Hindlimb muscle (tissue), 1 donor: ENCODE measurements at places on chromosomes 11 and 22.
A peak's percentile ranks its signal among the peaks of the same experiment; 100 is the strongest.

- DNase-seq, result no peak
These were observed 619.0 kb downstream of the SOX6 start for GRCh38 chr11:15737320-15737719.

GRCh38 chr11:71178076-71178475, 74.3 kb downstream of the SHANK2 start:
- no peak for DNase-seq

GRCh38 chr22:41360126-41360525, 21.6 kb upstream of the TEF start:
- DNase-seq, result no peak

DNA sequence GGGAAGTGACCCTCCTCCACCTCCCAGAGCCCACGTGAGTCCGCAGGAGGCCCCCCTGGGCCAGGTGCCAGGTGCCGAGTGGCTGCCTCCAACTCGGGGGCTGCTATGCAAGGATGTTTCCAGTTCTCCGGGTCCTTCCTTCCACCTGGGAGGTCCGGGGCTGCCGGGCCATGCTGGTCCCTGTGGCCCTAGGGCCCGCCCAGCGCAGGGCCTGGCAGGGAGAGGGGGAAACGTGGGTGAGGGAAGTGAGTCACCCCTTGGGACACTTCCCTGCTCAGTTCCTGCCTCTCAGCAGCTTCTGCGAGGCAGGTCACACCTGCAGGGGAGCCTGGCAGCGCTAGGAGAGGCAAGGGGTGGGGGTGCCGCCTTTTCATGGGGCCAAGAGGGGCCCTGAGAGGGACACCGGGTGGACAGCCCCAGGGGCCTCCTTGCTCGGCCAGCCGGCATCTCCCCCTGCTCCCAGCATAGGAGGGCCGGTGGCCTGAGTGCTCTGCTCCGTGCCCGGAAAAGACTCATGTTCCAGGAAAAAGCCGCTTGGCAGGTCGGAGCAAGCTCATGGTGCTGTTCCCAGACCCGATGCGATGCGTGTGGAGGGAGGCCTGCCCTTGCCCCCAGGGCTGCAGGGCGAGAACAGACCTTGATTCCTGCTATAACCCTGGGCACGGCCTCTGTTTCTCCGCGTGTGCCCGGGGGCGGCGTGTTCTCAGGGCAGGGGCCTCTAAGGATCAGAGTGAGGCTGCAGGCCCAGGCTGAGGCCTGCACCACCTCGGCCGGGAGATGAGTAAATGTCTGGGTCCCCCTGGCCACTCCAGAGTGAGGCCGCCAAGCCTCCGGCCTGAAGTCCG, 30.3 kb upstream of the WNT7B start:
- peak; percentile 80 for DNase-seq

GRCh38 chr11:67268081-67268961, 2.0 kb downstream of the GRK2 start:
- DNase-seq, result no peak

- no peak for DNase-seq
These were observed 726.1 kb upstream of the CCDC90B start for GRCh38 chr11:84012171-84012826.

- no peak for DNase-seq
These were observed 7.4 kb downstream of the CD82 start for GRCh38 chr11:44572884-44573283.

DNA sequence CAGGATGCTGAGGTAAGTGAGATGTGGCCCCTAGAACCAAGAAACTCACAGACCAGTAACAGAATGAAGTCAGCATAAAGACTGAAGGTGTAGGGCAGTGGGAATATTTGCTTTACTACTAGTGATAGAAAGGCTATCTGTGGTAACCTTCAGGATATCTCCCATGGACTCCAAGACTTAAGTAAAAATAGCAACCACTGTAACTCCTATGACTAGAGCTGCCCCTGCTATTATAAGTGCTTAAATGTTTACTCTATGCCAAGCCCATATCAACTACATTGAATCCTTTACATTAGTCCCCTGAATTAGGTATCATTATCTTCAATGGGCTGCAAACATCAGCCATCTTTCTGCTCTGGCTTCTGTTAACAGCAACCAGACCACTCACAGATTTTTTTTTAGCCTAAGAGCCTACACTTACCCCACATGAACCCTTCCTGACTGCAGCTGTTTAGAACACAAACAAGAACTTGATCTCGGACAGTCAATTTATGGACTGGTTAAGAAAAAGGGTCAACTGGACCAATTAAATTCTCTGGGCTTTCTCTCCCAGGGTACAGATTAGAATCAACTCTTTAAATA, 335.1 kb upstream of the API5 start:
- DNase-seq, result no peak

GRCh38 chr22:37904572-37905533, 1.2 kb upstream of the MICALL1 start:
- peak; percentile 23 for DNase-seq

DNA sequence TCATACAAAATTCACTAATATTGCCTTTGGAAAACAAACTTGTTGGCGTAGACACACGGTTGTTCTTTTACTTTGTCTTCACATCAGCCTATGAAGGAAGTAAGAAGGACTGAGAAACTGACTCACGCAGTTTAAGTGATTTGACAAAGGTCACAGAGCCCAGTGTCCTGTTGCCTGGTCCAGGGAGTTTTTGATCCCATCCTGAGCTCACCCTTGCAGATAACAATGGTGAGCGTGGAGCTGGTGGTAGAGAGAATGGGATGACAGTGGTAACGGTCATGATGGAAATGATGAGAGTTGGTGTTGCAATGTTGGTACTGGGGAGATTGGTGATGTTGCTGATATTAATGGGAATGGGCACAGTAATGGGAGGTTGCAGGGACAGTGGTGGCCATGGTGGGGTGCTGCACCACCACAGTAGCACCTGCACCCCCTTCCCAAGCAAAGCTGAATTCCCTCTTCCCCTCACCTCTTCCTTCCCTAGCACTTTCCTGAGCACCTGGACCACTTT, 22.0 kb downstream of the CREB3L1 start:
- DNase-seq, result no peak

GRCh38 chr22:26593763-26594162, 3.8 kb upstream of the TPST2 start:
- no peak for DNase-seq

GRCh38 chr11:70747921-70748320, 349.6 kb downstream of the CTTN start:
- DNase-seq, result no peak

DNA sequence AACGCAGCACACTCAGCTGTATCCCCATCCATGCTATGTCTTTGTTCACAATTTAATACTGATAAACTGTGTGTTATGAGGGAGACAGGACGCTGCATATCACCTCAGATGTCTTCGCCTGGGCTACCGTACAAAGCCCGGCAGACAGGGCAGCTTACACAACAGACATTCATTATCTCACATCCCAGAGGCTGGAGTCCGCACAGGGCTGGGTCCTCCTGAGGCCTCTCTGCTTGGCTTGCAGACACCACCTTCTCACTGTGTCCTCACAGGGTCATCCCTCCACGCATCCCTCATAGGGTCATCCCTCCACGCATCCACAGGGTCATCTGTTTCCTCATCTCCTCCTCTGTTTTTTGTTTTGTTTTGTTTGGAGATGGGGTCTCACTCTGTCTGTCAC, 61.2 kb downstream of the SHANK2 start:
- no peak for DNase-seq

DNA sequence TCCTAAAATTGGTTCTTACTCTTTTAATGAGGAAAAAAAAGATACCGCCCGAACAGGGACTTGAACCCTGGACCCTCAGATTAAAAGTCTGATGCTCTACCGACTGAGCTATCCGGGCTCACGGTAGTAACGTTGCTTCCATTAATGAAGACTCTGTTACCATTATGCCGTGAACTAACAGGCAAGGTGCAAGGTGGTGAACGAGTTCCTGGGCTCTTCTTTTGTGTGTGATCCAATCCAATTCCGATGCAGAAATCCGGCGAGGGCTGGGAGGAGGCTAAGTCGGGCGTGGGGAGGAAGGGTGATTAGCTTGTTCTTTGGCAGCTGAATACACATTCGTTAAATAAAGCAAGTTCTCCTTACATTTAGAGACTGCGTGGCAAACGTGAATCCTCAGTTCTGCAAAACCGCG, 49.0 kb downstream of the OR4D9 start:
- peak; percentile 78 for DNase-seq

DNA sequence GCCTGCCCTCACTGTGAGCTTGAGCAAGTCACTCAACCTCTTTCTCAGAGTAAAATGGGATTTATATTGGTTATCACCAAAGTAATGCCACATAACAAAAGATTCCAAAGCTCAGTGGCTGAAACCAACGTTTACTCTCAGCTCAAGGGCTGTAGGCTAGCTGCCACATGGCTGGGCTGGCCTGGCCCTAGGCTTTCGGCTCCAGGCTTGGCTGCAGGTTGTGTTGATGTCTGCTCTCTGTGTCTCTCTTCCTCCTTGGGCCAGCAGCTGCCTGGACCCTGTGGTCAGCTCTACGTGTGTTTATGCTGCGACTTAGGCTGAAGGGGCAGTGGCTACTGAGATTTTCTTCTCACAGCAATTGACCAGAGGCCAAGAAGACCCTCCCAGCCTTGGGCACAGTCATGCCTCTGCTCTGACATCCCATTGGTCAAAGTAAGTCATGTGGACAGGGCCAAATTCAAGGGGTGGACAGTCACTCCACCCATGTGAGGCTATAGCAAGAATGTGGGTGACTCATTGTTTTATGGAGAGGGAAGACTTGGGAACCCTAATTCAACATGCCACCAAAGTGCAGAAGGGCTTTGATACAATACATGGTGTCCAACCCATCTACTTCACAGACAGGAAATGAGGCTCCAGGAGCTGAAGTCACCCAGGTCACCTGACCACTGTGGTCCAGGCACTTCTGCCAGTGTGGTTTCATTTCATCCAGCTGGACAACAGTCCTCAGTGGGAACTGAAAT, 90.6 kb downstream of the TSPAN18 start:
- no peak for DNase-seq

DNA sequence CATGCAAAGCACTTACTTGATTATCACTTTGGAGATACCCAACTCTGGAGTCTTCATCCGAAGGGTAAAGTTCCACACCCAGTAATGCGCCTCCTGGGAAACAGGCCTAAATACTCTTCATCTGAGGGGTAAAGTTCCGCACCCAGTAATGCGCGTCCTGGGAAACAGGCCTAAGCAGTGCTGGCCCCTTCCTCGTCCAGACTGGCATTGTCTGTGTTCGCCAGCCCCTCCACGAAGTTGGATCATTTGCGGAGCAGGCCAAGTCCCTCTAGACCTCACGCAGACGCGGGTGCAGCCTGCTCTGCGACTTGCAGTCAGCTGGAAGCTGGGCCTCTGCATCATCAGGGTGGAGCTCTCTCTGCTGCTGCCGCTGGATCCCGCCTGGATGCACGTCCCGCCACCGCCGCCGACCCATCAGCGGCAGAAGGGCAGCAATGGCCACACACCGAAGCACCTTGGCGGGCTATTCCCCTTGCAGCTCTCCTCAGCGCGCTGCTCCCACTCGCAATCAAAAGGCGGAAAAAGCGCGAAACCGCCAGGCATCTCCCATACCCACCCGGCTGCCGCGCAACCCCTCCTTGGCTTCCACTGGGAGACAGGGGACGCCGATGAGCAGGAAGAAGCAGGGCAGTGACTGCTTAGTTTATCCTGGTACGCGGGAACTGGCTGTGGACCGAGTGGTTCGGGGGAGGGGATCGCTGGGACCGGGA, 34.1 kb upstream of the GLYATL1 start:
- peak; percentile 55 for DNase-seq

GRCh38 chr11:84396521-84396920, 1110.4 kb upstream of the CCDC90B start:
- DNase-seq, result no peak

DNA sequence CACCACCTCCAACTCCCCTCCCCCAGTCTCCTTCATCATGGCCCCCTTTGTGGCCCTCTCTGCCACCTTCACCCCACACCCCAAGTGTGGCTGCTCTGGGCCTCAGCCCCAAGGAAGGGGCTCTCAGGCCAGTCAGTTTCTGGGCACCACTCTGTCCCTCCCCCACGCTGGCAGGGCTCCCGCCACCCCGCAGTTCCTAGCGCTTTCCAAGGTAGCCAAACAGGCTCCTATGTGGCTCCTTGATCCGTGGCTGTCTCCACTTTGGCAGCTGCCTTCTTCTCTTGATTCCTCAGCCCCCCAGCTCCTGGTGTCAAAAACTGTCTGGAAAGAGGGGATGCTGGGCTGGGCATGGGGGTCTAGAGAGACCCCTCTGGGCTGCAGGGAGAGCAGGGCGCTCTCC, 10.4 kb upstream of the CACNA1I start:
- no peak for DNase-seq

DNA sequence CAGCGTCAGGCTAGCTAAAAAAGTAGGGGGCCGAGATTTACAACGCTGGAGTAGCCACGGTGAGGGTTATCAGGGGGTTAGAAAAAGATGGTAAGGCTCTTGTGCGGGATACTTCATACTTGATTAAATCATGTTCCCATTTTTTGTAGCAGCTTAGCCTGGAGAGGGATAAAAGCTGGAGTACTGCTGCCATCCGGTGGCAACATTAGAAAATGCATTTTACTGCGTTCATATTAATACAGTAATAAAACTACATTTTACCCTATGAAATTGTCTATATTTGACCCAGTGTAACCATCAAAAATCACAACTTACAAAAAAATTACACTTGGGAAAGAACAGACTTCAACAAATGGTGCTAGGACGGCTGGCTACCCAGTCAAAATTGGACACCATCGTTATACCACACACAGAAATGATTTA, 17.3 kb downstream of the RPUSD4 start:
- DNase-seq, result peak; percentile 61

GRCh38 chr11:62728171-62728988, at the start of gene TTC9C:
TSS of gene TTC9C (plus strand) at chr11:62728486. CDS start at chr11:62728849, 363 bp downstream.
- peak; percentile 91 for DNase-seq

DNA sequence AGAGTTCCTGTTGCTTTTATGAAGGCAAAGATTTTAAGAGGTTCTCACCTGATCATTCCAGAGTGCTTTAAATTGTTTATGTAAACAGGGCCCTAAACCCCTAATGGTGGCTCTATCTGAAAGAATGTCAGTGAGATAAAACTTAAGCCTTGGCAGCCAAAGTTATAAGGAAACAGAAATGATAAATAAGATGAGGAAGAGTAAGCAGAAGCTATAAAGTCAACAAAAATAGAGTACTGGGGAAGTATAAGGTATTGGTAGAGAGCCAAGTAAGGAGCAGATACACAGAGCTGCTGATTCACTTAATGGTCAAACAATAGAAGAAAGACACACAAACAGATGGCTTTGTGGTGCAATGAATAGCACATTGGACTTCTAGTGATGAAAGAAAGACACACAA, 37.9 kb downstream of the TMPRSS5 start:
- no peak for DNase-seq

- DNase-seq, result no peak
These were observed 78.0 kb downstream of the PISD start for GRCh38 chr22:31583861-31584485.
